ENCODE measurements at places on chromosomes 12 and 14. TPM values are rescaled to one million over a fixed set of nuclear protein-coding genes. Genes with fewer than 3 reads are reported as not detected.

DNA sequence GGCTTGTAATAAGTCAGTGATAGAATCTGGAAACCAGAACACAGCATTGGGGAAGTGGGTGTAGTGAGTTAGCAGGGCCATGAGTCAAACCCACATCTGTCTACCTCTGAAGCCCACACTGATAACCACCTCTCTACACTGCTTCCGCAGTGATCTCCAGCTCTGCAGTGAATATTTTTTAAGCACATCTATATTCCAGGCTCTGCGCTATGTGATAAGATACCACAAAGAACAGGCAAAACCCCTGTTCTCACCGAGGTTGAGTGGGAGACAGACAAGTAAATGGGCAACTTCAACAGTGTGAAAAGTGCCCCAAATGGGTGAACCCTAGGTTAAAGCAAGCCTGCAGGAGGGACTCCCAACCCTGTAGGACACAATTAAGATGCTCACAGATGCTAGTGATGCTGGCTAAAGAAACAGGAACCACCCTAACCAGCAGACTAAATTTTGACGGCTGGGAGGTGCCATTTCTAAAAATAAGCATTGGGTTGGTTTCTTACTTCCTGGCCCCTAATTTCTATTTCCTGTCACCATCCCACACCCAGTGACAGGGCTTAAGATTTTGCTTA lies 375.0 kb downstream of the DPF3 start:
- DNase-seq = no peak

- DNase-seq = peak; percentile 68
Measured at GRCh38 chr12:47686645-47687240, 19.1 kb downstream of the RPAP3 start.

GRCh38 chr12:122413516-122414404 lies 8.7 kb downstream of the CLIP1 start:
- no peak for DNase-seq

GRCh38 chr12:53757101-53757770 lies 5.5 kb upstream of the CISTR start:
- DNase-seq = peak; percentile 78

The DEGS2 gene
- 1.3 TPM for polyA plus RNA-seq

DNA sequence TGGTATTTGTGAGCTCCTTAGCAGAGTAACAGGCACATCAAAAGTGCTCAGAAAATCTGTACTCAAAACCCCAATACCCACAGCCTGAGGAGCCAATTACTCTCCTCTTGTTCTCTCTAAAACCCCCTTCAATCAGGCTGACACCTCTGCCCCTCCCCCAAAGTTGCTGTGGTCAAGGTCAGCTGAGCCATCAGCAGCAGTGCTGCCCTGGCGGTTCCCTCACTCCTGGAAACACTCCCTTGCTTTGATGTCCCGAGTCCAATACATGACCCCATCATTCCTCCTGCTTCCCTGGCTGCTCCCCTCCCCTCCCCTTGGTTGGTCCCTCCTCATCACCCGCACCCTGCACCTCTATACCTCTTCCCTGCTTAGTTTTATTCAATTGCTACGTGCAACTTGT lies 57.2 kb upstream of the C14orf132 start:
- no peak for DNase-seq

The PPP1R1A gene
- polyA plus RNA-seq = 266 TPM

DNA sequence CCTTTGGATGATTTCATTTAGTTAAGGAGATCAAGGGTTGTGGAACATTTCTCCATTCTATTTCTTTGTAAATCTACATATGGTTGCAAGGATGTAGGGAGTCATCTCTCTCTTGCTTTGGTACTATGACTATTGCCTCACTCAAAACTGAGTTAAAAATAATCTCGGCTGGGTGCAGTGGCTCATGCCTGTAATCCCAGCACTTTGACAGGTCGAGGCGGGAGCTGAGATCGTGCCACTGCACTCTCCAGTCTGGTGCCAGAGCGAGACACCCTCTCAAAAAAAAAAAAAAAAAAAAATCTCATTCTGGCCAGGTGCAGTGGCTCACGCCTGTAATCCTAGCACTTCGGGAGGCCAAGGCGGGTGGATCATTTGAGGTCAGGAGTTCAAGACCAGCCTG lies 24.8 kb upstream of the PPM1H start:
- no peak for DNase-seq

DNA sequence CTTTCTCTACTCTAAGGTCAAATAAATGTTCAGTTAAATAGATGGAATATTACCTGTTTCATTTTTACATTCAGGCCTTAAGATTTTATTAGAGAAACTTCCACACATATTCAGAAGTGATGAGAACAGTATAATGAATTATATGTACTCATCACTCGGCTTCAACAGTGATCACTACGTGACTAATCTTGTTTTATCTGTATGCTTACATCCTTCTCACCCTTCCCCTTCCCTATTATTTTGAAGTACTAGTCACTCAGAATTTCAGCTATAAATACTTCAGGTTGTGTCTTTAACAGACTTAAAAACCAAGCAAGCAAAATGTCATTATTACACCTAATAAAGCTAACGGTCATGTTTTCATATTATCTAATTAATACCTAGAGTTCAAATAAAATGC lies 34.9 kb downstream of the ETV6 start:
- no peak for DNase-seq

DNA sequence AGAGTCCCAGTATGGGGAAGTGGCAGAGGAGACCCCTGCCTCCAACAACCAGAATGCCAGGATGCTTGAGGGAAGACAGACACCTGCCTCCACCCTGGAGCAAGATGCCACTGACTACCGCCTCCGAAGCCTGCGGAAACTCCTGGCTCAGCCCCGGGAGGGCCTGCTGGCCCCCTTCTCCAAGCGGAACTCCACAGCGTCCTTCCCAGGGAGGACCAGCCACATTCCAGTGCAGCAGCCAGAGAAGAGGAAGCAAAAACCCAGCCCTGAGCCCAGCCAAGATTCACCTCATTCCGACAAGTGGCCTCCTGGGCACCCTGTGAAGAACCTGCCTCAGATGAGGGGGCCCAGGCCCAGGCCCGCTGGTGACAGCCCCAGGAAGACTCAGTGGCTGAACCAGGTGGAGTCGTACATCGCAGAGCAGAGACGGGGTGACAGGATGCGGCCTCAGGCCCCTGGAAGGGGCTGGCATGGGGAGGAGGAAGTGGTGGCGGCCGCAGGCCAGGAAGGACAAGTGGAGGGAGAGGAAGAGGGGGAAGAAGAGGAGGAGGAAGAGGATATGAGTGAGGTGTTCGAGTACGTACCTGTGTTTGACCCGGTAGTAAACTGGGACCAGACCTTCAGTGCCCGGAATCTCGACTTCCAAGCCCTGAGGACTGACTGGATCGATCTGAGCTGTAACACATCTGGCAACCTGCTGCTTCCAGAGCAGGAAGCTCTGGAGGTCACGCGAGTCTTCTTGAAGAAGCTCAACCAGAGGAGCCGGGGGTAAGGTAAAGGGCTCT lies 93.7 kb downstream of the B4GALNT3 start:
- DNase-seq = no peak

- peak; percentile 73 for DNase-seq
Measured at GRCh38 chr12:2813214-2814185, 1.0 kb downstream of the ITFG2 start.

- no peak for DNase-seq
Measured at GRCh38 chr14:51609251-51609954, 42.3 kb upstream of the FRMD6 start.

DNA sequence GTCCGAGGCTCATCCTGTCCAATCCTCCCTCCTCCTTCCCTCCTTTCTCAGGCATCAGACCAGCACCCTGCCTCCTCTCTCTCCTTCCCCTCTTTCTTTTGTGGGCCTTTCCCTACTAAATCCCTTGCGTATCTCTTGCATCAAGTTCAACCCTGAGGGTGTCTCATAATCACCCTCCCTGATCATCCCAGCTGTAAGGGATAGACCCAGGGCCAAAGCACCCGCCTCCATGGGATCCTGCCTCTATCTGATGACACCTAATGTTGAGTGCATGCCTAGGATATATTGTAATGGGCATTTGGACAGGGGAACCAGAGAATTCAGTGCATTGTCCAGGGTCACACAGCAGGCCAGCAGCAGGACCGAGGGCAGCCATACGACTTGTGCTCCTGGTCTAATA lies 84.9 kb downstream of the PHETA1 start:
- no peak for DNase-seq

The ADAMTS20 gene
- polyA plus RNA-seq = 0.13 TPM

GRCh38 chr12:47317175-47317915 lies 237.6 kb upstream of the AMIGO2 start:
- DNase-seq = no peak

GRCh38 chr14:100007254-100007653 lies 58.0 kb upstream of the EVL start:
- DNase-seq = no peak

DNA sequence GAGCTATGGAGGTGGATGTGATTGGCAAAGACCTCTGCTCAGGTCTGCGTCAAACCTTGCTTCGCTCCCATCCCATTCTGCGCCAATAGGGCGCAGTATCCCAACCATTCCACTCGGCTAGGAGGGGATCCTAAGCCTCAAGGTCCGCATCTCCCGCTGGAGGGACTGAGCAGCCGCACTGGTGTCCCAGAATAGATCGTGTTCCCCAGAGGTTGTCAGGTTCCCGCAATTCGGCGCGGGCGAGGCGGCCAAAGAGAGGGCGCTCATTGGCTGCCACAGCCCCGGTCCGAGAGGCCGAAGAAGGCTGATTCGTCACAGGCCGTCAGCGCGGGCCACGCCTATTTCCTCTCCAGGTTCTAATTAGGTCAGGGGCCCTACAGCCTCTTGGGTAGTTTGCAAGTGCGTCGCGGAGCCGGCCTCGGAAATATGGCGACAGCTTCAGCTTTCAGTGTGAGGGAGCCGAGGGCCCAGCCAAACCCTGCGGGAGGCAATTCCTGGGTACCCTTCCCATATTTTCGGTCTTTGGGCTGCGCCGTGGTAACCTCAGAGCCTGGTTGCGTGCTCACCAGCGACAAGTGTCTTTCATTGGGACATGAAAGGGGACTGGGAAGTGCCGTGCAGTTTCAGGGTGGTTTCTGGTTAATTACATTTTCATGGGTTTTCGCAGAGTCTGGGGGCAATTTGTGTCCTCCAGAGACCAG lies 5.0 kb downstream of the OR10AD1 start:
- peak; percentile 85 for DNase-seq

Data from cardiac muscle cell (in vitro differentiated cells and primary cell).